NCI-H187 treated with DMSO at 0.1 percent for 48 hours (cell line): ENCODE measurements at places on chromosomes 1 and 21.

- no peak for DNase-seq
These were observed 68.0 kb downstream of the FAAP20 start for GRCh38 chr1:2126331-2127186.

- DNase-seq: no peak
These were observed 1.1 kb upstream of the PRDM16 start for GRCh38 chr1:3067671-3068563.

- no peak for DNase-seq
These were observed 6.1 kb downstream of the C1orf159 start for GRCh38 chr1:1109743-1110142.

- no peak for DNase-seq
These were observed 25.4 kb upstream of the PARP1 start for GRCh38 chr1:226433341-226433720.

DNA sequence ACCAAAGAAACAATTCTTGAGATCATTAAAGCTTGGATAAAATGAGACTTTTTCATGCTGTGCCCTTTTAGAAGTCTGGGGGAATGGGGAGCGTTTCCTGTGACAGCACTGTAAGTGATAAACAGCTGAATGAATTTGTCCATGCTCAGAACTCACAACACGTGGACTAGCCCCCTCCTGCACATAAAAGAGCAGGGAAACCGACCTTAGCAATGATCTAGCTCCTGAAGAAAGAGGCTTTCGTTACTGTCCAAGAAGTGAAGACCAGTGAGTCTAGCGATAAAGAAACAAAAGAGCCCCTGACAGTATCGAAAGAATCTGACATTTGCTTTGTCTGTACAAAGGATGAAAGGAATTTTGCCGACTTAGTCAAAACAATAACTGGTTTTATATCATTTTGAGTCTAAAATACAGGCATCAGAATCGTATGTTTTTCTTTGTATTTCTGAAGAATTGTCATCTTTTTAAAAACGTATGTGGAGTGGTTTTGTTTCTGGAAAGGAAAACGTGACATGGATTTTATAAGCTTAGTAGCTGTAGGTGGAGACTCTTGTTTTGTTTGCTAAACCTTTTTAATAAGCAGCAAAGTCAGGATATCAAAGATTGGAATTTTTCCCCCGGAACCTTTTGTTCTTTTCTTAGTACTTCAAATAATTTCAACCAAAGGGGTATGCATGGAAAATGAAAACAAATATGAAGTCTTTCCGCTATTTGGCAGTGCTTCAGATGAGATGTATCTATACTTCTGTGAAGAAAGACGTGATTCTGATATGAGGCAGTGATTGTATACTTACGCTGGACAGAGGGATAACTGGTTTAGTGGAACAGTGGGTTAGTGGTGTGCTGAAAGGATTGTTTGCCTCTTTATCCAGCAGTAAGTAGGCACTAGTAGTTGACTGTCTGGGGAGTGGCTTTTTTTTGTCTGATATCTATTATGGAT is 61.0 kb downstream of the MAST2 start:
- DNase-seq: no peak

GRCh38 chr21:45401054-45401518 is 3.9 kb upstream of the COL18A1 start:
- no peak for DNase-seq

- DNase-seq: no peak
These were observed 887 bp downstream of the SLC19A2 start for GRCh38 chr1:169484683-169485430.

DNA sequence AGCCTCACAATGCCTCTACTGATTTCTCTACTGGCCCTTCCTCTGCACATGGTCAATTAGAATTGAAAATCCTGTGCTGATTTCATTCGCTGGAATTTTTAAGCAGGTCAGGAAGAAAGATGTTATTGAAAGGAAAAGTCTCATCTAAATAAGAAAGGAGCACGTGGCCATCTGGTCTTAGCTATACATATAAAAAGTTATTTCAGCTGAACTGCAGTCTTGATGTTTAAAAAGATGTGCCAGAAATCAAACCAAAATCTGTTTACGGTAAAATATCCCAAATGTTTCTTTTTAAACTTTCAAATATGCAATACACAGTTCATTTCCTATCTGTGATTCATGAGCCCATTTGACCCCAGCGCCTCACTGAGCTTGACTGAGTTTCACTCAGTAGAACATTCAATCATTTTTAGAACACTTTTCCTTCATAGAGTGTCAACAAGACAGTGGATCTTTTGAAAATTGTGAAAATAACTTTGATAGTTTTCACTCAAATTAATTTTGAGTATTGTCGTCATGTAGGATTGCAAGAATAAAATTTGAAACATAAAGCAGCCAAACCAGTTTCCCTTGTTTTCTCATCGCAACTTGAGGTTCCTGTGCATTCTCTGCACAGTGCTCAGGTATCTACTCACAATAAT is 293.6 kb downstream of the PTPRC start:
- DNase-seq: no peak

DNA sequence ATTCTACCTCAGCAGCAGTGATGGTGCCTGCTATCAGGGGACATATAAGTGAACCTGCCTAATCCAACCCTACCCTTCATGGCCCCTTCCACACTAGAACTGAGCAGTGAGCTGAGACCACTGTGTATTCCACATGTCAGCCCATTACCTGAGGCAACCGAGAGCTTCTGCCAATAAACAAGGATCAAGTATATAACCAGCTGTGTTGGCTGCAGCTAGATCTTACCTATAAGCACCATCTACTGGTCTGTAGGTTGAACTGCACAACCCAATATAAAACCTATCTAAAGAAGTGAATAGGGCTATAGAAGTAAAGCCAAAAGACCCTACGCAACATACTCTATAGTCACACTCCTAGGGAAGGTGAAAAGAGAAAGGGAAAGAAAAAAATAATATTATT is 376.9 kb downstream of the HHIPL2 start:
- no peak for DNase-seq

- DNase-seq: no peak
These were observed 1.8 kb upstream of the CERS2 start for GRCh38 chr1:150976401-150976821.

GRCh38 chr1:227459326-227459841 is 104.0 kb upstream of the ZNF678 start:
- DNase-seq: no peak

DNA sequence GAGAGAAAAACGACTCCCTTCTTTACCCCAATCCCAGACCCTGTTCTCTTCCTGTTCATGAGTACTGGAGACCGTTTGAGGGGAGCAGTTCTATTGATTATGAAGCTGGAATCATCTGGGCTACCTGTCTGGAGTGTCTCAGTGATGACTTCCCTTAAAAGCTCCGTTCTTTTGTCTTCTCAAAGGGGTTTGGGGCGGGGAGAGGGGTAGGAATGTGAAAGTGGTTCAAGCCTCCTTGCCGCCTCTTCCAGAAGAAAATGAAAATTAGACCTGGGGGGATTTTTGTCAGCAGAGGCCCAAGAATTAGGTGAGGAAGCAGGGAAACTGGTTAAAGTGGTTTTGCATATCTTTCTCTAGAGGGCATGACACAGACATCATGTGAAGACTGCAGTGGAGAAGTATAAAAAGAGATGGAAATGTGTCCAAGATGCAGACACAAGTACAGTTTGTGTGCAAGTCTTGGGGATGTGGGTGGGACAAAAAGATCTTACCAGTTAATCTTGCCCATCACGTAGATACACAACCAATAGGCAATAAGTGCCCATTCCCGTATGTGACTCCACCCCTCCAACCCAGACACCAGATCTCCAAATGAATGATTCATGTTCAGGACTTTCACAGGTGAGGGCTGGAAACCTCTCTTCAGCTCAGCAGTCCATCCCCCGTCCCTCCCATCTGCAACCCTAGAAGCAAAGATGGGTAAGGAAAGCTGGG is 470 bp upstream of the MTMR11 start:
- peak; percentile 83 for DNase-seq
